ENCODE measurements at places on chromosomes 4 and X. TPM values are rescaled to one million over a fixed set of nuclear protein-coding genes. Genes with fewer than 3 reads are reported as not detected.
A peak's percentile ranks its signal among the peaks of the same experiment; 100 is the strongest.

- no peak overlapping the region for H3K4me3 ChIP-seq
- no peak for DNase-seq
- no peaks in the 10 kb centered on the region for H3K27me3 ChIP-seq
- H3K4me1 ChIP-seq = peaks cover 23% of the 10 kb centered on the region
Measured at GRCh38 chr4:112312610-112313239, 15.6 kb downstream of the ALPK1 start.

The CXXC4 gene
- not detected for total RNA-seq

DNA sequence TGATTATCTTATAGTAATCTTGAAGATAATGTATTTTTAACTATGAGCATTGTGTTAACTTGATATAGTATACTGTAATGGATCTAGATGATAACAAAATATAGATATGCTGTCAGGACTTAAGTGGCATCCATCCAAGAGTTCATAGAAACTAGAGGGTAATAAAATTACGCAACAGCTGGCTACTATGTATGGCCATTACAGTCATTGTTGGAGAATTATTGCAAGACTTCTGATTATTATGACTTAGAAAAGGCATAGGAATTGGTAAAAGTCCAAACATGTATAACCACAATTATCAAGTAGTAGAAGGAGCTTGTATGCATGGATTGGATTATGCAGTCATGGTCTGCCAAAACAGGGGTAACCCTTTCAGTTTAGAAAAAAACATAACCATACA, 9.5 kb downstream of the OGT start:
- DNase-seq = no peak
- H3K27me3 ChIP-seq = no peaks in the 10 kb centered on the region
- H3K4me1 ChIP-seq = peaks cover 62% of the 10 kb centered on the region
- peaks cover 74% of the 10 kb centered on the region for H3K36me3 ChIP-seq
- peak overlapping the region; percentile 85 for H3K4me3 ChIP-seq

DNA sequence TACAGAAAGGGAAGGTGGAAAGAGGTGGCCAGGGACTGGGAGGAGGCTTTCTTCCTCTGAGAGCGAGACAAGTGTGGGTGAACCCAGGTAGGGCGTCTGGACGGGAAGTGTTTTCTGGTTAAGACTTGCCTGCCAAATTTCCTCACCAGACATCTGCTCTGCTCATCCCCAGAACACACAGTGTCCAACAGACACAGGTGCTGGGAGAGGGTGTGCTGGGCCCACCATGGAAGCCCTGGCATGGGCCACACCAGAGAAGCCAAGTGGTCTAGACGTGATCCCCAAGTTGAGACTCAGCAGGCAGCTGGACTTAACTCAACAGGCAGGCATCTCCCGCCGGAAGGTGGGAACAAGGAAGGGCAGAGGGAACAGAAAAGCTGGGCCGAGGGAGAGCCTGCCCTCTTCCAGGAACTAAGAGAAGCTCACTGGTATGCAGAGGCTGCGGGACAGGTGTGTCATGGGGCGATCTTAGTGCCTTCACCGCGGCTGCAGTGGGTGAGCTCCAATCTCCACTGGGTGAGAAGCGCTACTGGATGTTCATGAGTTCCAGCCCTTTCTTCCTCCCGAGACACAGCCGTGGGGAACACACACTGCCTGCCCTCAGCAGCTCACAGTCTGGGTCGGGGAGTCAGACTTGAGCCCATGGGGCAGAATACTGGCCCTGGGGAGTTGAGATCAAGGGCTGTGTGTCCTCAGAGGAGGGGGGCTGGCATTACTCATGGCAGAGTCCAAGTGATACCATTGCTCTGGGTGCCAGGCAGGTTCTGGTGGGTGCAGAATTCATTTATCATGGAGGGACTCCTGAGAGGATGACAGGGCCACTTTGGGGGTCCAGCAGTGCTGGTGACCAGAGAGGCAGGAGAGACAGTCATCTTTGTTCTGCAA, 110.2 kb downstream of the CPZ start:
- H3K27ac ChIP-seq = no peak overlapping the region
- no peak for DNase-seq
- no peaks in the 10 kb centered on the region for H3K4me1 ChIP-seq

The TRIM61 gene
- 1.3 TPM for total RNA-seq

The GAB3 gene
- total RNA-seq = 5.5 TPM

- no peaks in the 10 kb centered on the region for H3K27me3 ChIP-seq
- H3K4me1 ChIP-seq = no peaks in the 10 kb centered on the region
- no peaks in the 10 kb centered on the region for H3K36me3 ChIP-seq
- DNase-seq = no peak
Measured at GRCh38 chr4:181475781-181476507, 767.3 kb upstream of the TENM3 start.

GRCh38 chrX:134461437-134461836, 1.5 kb downstream of the HPRT1 start:
- H3K4me1 ChIP-seq = peaks cover 36% of the 10 kb centered on the region
- no peak for DNase-seq
- H3K27ac ChIP-seq = peak overlapping the region; percentile 94
- H3K27me3 ChIP-seq = no peaks in the 10 kb centered on the region

DNA sequence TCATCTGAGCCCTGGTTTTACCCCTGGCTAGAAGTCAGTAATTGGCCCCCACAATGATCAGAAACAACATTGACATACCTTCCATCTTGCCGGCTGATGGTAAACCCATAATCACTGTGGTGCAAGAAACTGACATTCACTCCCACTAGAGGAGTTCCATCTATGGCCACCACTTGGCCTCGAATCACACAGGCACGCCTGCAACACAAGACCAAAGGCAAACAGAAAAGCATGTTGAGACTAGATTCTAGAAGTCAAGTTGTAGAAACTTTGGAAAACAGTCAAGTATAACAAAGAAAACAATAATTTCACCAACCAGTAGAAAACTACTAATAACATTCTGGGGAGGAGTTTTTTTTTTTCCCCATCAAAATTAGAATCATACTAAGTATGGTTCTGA, 183.4 kb downstream of the SH2D1A start:
- H3K36me3 ChIP-seq = no peaks in the 10 kb centered on the region
- no peaks in the 10 kb centered on the region for H3K27me3 ChIP-seq
- no peaks in the 10 kb centered on the region for H3K4me1 ChIP-seq

DNA sequence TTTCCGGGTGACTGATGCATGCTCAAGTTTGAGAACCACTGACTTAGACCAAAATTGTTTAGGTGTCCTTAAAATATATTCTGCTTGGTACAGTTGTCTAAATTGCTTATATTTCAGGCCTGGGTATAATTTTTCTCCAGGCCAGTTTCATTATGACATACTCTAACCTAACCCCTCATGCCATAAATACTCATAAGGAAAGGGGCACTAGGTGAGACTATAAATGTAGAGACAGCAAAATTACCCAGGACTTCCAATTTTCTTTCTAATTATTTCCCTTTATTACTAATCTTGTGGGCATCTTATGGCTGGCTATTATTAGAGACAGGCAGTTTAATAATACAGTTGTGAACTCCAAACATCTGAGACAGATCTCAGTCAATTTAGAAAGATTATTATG, 150.2 kb downstream of the RRAGB start:
- peaks cover 15% of the 10 kb centered on the region for H3K4me1 ChIP-seq
- no peak overlapping the region for H3K4me3 ChIP-seq

GRCh38 chrX:74420196-74421035, 877 bp upstream of the SLC16A2 start:
- no peak for DNase-seq
- H3K27ac ChIP-seq = no peak overlapping the region
- peak overlapping the region; percentile 53 for H3K4me3 ChIP-seq
- H3K36me3 ChIP-seq = no peaks in the 10 kb centered on the region

DNA sequence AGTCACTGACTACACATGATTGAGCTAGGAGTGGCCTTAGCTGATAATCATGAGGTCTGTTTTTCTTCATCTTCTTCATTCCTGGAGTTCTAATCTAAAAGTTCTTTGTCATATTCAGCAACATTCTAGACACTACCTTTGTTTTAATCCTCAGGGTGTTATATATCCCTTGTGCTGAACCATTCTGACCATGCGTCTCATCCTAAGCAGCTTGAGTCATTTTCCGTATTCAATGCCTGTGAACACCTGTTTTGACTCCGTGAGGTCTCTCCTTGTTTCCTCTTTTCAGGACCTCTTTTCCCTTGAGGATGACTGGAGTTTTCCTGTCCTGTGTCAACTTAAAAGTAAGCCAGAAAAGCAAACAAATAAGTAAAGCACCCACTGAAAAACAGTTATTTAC, 597.9 kb downstream of the GBA3 start:
- peaks cover 6% of the 10 kb centered on the region for H3K4me1 ChIP-seq
- H3K27ac ChIP-seq = no peak overlapping the region
- no peak overlapping the region for H3K4me3 ChIP-seq
- no peak for DNase-seq
- H3K36me3 ChIP-seq = no peaks in the 10 kb centered on the region
- H3K27me3 ChIP-seq = no peaks in the 10 kb centered on the region

- no peak for DNase-seq
- no peaks in the 10 kb centered on the region for H3K36me3 ChIP-seq
- H3K4me3 ChIP-seq = no peak overlapping the region
- H3K27me3 ChIP-seq = peaks cover 3% of the 10 kb centered on the region
Measured at GRCh38 chr4:88585917-88586316, 6.4 kb upstream of the HERC3 start.

The FGF2 gene
- not detected for total RNA-seq

DNA sequence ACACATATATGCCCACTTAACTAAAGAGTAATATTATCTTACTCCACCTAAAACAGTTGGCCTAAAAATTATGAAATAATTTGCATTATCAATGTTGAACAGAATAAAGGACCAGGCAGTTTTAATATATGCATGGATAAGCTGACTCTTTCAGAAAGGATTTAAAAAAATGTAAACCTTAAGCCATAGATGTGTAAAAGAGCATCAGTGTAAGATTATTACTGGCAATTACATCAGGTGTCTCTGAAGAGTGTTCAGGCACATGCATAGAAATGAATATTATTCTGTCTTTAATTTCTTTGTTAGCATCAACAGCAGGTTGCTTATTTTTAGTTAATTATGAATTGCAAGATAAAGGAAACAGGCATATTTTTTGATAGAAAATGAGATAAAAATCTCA, 1353.8 kb downstream of the C4orf33 start:
- no peaks in the 10 kb centered on the region for H3K4me1 ChIP-seq
- no peaks in the 10 kb centered on the region for H3K36me3 ChIP-seq
- no peak for DNase-seq
- no peak overlapping the region for H3K27ac ChIP-seq
- H3K27me3 ChIP-seq = no peaks in the 10 kb centered on the region
- H3K4me3 ChIP-seq = no peak overlapping the region

The XK gene
- total RNA-seq = 0.04 TPM

GRCh38 chrX:71320126-71320525, 18.6 kb downstream of the ITGB1BP2 start:
- no peak overlapping the region for H3K4me3 ChIP-seq
- DNase-seq = no peak
- peaks cover 14% of the 10 kb centered on the region for H3K36me3 ChIP-seq
- H3K4me1 ChIP-seq = no peaks in the 10 kb centered on the region
- H3K27me3 ChIP-seq = no peaks in the 10 kb centered on the region

- H3K4me3 ChIP-seq = no peak overlapping the region
- peaks cover 5% of the 10 kb centered on the region for H3K27me3 ChIP-seq
- peaks cover 13% of the 10 kb centered on the region for H3K36me3 ChIP-seq
- H3K27ac ChIP-seq = peak overlapping the region; percentile 82
- DNase-seq = no peak
- H3K4me1 ChIP-seq = peaks cover 21% of the 10 kb centered on the region
Measured at GRCh38 chr4:37815591-37815990, 10.9 kb upstream of the PGM2 start.

DNA sequence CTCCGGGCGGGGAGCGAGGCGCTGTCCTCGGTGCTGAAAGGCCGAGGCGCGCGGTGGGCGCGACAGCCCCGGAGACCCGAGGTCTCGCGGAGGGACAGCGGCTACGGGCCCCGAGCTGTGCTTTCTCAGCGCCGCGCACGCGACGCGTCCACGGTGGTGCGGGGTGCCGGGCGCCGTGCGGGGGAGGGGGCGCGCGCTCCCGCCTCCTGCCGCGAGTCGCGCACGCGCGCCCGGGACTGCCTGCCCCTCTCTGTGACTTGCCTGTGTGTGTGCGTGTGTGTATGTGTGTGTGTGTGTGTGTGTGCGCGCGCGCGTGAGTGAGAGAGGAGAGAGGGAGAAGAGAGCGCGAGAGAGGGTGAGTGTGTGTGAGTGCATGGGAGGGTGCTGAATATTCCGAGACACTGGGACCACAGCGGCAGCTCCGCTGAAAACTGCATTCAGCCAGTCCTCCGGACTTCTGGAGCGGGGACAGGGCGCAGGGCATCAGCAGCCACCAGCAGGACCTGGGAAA, at the start of gene GRIA2:
TSS of gene GRIA2 (plus strand) at position 358 of the 511 bp plus-strand sequence. CDS start 315 bp downstream, outside the sequence.
- no peak within 1 kb of the TSS for H3K4me3 ChIP-seq
- DNase-seq = peak; percentile 26
- H3K4me1 ChIP-seq = peaks cover 2% of the 10 kb centered on the region
- peak within 1 kb of the TSS; percentile 41 for H3K27ac ChIP-seq

- no peaks in the 10 kb centered on the region for H3K36me3 ChIP-seq
- H3K27me3 ChIP-seq = no peaks in the 10 kb centered on the region
- H3K4me3 ChIP-seq = no peak overlapping the region
Measured at GRCh38 chr4:117676153-117676552, 358.1 kb upstream of the NDST3 start.

GRCh38 chr4:139153411-139154133, 23.4 kb downstream of the ELF2 start:
- H3K27ac ChIP-seq = no peak overlapping the region
- no peak overlapping the region for H3K4me3 ChIP-seq
- H3K36me3 ChIP-seq = no peaks in the 10 kb centered on the region

GRCh38 chr4:8548731-8549351, 31.4 kb upstream of the GPR78 start:
- no peaks in the 10 kb centered on the region for H3K27me3 ChIP-seq
- H3K4me3 ChIP-seq = no peak overlapping the region
- no peak overlapping the region for H3K27ac ChIP-seq

The TNIP3 gene
- 0.75 TPM for total RNA-seq

The SPINK2 gene
- 5.0 TPM for total RNA-seq

The CD38 gene
- total RNA-seq = 95.3 TPM

GRCh38 chrX:75303795-75304194, 29.9 kb downstream of the UPRT start:
- no peak overlapping the region for H3K4me3 ChIP-seq
- peaks cover 34% of the 10 kb centered on the region for H3K36me3 ChIP-seq
- H3K27ac ChIP-seq = no peak overlapping the region
- no peaks in the 10 kb centered on the region for H3K4me1 ChIP-seq

GRCh38 chr4:818106-818921, 7.6 kb downstream of the CPLX1 start:
- no peak overlapping the region for H3K4me3 ChIP-seq
- no peak overlapping the region for H3K27ac ChIP-seq

DNA sequence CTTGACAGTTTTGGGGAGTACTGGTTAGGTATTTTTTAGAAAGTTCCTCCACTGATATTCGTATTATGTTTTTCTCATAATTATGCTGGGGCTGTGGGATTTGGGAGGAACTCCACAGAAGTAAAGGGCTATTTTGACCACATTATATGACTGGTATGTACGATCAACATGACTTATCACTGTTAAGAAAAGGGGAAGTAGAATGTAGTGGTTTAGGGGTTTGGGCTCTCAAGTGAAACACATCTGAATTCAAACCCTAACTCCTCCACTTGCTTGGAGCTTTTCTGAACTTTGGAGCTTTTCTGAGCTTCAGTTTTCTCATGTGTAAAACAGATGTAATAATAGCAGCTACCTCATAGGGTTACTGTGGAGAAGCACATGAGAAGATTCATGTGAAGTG, 96.4 kb upstream of the C1GALT1C1 start:
- no peak for DNase-seq
- no peaks in the 10 kb centered on the region for H3K4me1 ChIP-seq
- no peak overlapping the region for H3K27ac ChIP-seq
- H3K27me3 ChIP-seq = no peaks in the 10 kb centered on the region
- no peaks in the 10 kb centered on the region for H3K36me3 ChIP-seq

All from activated CD4-positive, alpha-beta T cell treated with anti-CD3 and anti-CD28 coated beads, Interleukin-2, amount 10 ng/mL, durations not matched to agents 7 days and 5 days (primary cell).